ENCODE measurements at places on chromosomes 7 and 10.

DNA sequence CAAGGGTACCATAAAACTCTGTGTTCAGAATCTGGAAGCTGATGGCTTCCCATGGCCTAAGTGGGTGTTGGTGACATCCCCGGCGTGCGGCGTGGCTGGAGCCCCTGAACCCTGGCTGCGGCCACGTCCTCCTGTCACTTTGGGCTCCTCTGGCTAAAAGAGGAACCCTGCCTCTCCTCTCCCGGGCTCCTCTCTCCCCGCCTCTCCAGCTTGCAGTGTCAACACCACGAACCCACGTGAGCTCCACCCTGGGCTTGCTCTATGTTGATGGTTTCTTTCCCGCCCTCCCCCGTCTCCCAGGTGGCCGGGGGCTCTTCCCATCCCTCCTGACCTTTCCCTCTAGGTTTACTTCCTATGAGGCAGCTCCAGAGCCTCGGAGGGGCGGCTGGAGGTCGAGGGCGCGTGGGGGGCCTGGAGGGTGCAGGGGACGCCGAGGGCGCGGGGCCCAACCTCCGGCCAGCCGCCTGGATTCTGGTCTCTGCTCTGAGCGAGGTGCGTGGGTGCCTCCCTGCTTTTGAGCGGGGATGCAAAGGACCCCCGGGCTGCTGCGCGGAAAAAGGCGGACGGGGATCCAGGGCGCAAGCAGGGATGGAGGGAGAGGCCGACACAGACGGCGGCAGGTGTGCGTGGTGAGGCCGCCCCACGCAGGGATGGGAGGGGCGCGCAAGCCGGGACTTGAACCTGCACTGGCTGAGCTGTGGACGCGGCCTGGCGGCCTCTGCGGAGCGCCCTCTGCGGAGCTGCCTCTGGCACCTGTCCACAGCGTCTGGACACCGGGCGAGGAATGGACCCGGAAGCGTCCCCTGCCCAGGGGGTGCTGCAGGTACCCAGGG is 115.5 kb upstream of the DIP2C start:
- DNase-seq, result peak; percentile 40

DNA sequence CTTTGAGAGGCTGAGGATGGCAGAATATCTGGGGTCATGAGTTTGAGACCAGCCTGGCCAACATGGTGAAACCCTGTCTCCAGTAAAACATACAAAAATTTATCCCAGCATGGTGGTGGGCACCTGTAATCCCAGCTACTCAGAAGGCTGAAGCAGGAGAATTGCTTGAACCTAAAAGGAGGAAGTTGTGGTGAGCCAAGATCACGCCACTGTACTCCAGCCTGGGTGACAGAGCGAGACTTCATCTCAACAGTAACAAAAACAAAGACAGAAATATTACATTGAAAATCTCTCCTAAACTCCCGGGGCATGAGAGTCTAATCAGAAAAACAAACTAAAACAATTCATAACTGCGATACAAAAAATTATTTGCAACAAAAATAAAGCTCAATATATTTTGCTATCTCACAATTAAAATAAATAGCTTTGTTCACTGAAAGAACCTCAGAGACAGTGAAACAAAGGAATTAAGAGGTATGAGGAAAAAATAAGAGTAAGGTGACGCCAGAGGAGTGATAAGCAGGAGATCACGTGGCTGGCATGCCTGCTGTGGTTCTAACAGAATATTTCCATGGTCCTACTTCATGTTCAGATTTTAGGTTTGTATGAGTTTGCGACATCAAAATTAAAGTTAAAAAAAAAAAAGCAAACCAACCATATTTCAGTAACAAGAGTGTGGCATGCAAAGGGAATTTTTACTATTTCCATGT is 527.7 kb upstream of the POM121L12 start:
- peak; percentile 51 for DNase-seq

DNA sequence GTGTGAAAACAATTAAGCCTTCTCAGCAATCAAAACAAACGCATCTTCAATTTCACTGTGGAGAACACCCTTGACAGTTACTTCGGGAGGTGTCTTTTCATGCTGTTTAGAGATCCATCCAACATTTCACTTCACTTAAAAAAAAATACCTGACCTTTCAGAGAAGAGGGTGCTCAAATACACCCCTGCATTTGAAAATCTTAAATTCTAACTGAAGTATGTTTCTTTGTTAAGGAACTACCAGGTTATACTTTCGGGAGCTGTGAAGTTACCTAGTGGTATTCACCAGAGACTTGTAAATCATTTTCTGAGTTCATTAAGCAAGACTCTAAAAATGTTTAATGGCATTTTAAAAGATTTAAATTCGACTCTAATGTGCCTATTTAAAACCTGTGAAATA is 38.8 kb downstream of the CNPY1 start:
- DNase-seq, result no peak

DNA sequence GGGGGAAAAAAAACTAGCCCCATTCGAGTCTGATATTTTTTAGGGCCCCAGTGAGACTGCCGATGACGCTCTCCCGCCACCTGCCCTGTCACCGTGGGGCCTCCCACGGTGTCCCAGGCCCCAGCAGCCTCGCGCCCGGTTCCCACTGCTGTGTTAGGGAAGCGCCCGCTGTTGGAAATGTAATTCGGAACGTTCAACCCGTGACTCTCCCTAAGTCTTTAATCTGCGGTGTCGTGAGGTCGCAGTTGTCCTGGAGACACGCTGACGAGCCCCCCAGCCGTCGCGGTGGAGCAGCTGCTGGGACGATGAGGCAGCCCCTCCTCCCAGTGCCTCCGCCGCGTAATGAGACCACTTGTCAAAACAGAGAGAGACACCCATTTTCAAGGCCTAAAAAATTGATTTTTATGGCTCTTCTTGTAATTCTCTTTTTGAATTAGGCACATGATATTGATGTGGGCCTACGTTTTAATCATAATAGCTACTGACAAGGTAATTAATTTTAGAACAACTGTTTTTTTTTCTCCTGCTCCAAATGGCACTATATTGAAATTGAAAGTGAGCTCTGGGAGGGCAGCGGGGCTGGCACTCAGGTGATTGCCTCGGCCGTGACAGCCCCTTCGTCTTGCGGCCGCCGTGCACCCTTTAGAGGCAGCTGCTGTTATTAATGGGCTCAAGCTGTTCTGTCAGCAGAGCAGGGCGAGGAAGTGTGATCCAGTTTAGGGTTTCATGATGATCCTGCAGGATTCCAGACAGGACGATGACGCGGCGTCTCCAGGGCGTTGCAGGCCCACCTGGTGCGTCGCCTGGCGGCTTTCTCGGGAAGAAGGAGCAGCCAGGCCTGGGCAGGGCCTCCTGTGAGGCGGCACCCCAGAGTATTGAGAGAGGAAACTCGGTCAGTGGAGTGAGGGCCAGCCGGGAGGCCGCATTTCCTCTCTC is 63.3 kb downstream of the NKX6-2 start:
- no peak for DNase-seq

DNA sequence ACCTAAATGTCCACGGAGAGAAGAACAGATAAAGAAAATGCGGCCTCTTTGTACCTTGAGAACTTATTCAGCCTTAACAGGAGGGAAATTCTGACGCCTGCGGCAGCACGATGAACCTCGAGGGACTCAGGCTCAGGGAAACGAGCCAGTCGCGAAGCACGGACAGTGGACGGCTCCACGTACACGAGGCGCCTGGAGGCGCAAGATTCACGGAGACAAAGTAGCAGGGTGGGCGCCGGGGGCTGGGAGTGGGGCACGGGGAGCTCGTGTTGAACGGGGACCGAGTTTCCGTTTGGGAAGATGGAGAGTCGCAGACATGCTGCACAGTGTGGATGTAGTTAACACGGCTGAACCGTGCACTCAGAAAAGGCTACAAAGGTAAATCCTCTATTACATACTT is 13.2 kb upstream of the UTF1 start:
- DNase-seq, result no peak

- DNase-seq, result no peak
Observed at GRCh38 chr10:122646511-122647382, 52.9 kb downstream of the C10orf120 start.

DNA sequence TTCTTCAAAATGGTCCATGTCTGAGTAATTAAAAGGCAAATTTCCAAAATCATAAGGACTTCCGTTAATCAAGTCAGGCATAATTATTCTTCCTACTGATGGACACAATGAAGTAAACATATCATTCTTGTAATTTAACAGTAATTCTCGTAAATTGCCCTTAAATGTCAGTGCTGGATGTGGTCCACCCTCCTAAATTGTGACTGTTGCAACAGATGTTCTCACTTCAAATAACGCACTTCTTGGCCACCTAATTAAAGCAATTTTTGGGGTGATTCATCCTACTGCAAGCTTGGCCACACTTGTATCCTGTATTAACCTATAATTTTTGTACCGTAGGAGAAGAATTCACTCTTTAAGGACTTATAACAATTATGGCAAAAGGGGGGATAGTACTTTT is 1.9 kb downstream of the COL1A2 start:
- no peak for DNase-seq

DNA sequence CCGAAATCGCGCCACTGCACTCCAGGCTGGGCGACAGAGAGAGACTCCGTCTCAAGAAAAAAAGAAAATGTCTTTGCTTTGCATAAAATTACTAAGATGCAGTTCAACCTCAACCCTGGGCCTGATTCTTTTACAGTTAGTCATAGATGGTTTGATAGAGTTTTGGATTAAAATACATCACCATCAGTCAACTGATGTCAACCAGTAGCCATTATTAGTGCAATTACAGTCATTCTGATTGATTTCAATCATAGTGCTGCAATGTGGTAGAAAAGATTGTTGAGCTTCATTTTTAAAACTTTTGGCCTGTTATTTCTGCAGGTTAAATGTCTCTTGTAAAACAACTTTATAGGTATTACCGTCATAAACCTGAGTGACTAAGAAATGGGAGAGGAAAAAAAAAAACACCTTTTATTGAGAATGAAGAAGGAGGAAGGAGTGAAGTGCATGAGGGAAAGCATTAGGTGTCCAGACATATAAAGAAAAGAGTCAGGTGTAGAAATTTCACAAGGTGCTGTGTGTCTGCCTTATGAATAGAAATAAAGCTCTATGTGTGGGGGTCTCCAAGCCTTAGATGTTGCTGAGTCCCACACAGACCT is 150.6 kb downstream of the TRIL start:
- DNase-seq, result no peak

DNA sequence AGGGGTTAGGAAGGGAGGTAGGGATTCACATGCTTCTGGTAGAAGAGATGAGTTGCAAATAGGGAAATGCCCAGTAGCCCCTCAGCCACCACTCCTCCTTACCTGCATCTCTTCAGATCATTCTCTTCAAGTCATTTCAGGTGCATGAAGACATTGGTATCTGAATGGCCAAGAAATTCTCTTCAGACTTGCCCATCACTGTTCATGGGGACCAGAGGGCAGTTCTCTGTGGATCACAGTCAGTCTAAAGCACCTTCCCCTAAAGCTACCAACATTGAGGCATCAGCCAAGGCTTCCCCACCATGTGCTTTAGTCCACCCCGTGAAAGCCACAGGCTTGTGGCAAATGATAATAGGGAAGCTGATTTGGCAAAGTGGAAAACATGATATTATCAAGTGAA is 319.4 kb upstream of the ZNF32 start:
- no peak for DNase-seq

DNA sequence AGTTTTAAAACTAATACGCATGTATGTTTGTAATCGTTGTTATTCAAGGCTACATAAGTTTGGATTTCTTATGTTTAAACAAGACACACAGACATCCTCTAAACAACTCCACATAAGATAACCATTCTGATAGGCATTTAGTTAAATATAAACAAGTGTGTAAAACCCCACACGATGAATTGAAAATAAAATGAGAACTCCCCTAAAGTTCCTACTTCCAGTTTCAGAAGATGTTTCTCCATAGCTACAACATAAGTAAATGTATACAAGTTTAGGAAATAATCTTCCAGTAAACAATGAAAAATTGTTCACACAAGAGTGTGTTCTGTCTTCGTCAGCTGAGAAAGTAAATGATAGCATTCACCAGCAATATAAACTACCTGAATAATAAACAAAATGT is 246.8 kb downstream of the RNLS start:
- DNase-seq, result no peak

DNA sequence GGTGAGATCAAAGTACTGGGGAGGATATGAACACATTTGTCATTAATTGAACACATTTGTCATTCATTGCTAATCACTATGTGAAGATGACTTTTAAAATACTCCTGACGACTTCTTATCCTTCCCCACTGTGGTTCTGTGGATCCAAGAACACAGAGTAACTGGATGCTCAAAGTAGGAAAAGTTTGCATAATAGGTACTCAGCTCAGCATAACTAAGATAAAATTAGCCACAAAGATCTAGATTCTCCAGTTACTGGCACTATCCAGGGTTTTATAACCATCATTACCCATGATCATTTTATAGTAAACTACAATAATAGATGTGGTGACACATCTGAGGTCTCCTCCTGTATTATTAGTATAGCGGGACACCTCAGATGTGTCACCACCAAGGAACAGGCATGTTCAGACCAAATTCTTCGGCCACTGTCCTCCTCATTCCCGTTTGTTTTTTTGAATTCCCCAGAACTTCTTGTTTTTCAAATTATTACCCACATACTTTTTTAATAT is 163.6 kb upstream of the LRRTM3 start:
- DNase-seq, result no peak

- peak; percentile 94 for DNase-seq
Observed at GRCh38 chr7:101718363-101719122, 89.4 kb upstream of the MYL10 start.

DNA sequence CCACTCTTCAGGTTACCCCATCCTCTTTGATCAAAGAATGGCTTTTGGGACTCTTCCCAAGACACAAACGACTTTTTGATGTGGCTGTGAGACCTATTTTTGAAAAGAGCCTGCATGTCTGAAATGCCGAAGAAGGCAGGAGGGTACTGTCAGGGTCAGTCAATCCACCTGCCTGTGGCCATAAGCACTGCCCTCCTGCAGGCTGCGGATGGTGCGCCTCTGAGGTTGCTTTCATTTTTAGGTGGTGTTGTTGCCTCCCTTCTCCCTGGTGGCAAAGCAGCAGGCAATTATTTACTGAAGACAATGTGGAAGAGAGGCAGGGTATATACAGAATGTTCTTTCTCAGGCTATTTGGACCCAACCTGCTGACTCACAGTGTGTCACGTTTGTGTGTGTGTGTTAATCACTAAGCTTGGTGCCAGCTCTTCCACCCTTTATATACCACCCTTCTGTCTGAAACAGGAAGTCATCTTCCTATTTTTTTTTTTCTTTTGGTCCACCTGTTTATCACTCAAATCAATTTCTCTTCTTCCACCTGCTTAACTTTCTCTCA is 1421.2 kb upstream of the CELF2 start:
- DNase-seq, result no peak

DNA sequence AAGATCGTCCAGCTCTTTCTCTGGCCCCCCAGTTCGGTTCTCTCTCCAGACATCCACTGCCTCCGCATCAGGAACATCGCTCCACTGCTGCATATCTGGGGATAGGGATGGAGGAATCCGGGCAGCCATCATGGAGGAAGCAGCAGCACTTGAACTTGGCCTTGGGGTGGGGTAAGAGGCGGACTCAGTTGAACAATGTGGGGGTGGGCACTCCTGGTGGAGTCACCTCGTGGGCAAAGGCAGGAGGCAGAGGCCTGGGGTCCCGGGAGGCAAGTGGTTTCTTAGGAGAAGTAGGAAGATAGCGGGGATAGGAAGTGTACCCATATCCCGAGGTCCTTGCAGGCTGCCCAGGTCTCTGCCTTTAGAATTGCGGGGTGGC is 98.3 kb downstream of the CHST15 start:
- no peak for DNase-seq
